Activated naive CD8-positive, alpha-beta T cell treated with anti-CD3 and anti-CD28 coated beads, Interleukin-2, amount 10 ng/mL, durations not matched to agents 7 days and 5 days (primary cell): ENCODE measurements at places on chromosomes 13 and 19.

DNA sequence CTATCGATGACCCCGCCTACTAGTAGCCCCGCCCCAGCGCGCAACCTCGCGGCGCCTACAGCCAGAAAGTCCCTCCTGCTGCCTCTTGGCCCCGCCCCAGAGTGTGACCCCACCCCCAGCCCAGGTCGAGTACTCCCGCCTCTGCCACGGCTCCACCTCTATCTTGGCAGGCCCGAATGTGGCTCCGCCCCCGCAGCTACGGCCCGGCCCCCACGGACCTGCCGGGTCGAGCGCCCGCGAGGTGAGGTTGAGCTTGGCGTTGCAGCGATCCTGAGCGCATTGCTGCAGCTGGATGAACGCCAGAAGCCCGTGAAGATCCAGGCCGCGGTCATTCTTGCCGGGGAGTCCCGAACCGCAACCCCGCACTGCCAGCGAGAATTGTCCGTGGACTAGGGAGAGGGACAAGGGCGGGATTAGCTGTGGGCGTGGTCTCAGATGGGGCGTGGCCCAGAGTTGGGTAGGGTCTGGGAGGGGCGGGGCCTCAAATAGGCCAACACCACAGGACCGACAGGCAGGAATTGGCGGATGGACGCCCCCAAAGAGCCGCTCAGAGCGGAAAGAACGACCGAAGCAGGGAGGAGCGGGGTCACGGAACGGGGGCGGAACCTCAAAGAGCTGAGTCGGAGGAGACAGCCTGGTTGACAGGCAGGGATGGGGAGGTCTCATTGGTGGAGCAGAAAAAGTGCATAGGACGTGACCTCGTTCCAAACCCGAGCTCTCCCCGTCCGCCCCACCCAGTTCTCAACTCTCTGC is 1.9 kb downstream of the LYPD3 start:
- peak; percentile 98 for DNase-seq

DNA sequence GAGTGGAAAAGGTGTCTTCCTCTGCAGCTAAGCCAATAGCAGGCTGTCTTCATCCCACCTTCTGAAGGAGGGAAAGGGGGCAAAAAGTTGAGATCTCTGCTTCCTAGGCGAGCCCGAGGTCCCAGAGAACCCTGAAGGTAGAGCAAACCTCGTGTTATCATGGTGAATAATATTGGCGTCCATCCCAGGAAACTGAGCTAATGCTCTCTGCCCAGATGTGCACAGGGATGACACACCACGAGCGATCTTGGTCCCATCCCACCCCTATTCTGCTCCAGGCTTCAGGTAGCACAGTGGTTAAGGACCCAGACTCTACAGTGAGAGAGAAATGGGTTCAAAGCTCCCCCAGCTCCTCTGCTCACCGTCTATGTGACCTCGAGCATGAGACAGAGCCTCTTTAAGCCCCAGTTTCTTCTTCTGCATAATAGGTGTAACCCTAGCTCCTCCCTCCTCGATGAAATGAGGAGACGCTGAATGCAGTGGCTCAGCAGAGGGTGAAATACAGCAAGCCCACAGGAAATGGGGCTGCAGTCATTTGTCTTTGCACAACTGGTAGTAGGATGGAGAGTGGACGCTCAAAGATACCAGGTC is 9.9 kb upstream of the CEACAM20 start:
- no peak for DNase-seq

DNA sequence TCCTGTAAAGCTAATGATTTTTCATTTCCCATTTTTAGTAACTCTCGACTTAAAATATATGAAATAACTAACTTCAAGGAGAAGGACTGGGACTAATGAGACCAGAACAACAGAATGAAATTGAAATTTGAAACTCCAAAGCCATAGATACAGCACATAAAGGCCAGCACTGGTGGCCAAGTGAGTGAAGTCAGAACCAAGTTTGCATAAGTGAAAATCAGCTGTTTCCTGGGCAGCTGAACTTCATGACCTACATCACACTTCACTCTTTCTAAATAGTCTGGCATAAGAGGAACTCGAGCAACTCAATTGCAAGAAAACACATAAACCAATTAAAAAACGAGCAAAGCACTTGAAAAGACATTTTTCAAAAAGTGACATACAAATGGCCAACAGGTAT is 84.5 kb downstream of the DCLK1 start:
- no peak for DNase-seq

- peak; percentile 84 for DNase-seq
These were observed 34.4 kb upstream of the NANOS3 start for GRCh38 chr19:13842291-13843103.

DNA sequence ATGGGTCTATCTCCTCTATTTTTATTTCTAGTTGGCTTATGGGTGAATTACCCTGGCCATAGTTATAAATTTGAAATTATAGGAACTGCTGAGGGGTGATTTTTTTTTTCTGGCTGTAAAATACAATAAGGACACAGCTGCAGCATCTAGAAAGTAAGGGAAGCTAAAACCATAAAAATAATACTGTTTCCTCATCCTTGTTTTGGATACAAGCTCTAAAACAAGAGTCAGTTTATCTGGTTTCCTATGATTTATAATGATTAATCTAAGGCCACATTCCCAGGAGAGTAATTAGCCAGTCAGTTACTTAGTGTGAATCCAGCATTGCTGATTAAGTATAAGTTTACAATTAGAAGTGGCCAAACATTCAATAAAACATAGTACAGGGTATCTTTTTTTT is 219.1 kb upstream of the NBEA start:
- no peak for DNase-seq
